ENCODE measurements at places on chromosomes 12 and 14. TPM values are rescaled to one million over a fixed set of nuclear protein-coding genes. Genes with fewer than 3 reads are reported as not detected.

GRCh38 chr12:112607427-112607826 is 184.1 kb upstream of the RPH3A start:
- DNase-seq, result no peak

DNA sequence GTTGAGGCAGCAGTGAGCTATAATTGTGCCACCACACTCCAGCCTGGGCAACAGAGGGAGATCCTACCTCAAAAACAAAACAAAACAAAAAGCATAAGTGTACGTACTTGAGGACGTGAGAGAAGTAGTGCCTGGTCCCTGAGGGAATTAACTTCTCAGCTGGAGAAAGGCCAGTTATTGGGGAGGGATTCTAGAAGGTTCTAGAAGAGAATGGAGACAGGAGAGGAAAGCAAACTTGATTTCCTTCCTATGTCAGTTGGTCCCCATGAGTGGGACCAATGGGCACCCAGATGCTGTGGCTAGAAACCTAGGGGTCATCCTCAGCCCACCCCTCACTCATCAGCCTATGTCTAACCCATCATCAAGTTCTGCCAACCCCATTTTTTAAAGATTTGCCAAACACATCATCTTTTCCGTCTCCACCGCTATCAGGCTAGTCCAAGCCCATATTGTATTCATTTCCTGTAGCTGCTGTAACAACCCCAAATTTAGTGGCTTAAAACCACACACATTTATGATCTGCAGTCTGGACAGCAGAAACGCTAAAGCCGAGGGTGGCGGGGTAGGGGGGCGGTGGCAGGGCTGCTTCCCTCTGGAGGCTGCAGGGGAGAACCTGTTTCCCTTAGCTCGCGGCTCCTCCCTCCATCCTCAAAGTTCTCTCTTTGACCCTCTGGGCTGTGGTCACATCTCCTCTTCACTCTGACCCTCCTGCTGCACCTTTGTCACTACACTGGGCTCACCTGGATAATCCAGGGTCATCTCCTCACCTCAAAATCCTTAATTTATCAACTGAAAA is 7.2 kb upstream of the RBM19 start:
- DNase-seq, result no peak

CTSG gene
- not detected for total RNA-seq

EIF2S3B gene
- total RNA-seq, result 0.18 TPM

CD27 gene
- 0.23 TPM for total RNA-seq

GRCh38 chr12:3084742-3085141 is 7.6 kb downstream of the TSPAN9 start:
- no peak for DNase-seq

HOXC6 gene
- total RNA-seq, result 1.6 TPM

GRCh38 chr12:54932691-54933090 is 51.9 kb downstream of the TESPA1 start:
- peak; percentile 10 for DNase-seq

DNA sequence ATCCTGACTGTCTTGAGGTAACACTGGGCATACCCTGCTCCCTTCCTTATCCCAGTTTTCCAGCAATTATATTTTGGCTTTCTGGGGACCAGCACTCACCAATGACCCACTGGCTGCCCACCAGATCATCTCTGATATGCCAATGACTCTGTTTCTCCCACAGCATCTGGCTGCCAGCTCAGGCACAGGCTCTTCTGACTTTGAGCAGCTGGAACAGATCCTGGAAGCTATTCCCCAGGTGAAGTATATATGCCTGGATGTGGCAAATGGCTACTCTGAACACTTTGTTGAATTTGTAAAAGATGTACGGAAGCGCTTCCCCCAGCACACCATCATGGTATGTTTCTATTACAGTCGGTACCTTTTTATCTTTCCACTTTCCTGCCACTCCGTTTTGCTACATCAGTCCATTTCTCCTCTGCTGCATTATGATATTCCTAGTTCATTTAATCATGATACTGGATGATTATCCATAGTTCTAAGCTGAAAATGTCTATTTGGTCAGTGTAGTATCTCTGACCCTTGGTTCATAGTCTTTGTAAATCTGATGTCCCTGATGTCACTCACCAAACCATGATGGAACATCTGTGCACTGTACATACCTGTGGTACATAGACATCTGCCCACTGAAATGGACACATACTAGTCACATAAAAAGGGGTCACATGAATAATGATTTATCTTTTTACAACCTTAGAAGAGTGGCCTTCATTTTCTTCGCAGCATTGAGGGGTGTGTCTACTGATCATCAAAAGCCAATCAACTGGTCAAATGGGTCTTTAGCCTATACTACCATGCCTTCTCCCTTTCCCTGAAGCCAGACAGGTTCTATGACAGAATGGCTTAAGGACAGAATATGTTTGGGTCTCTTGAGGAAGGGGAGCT is 3.3 kb downstream of the GMPR2 start:
- DNase-seq, result no peak

E2F7 gene
- total RNA-seq, result 10.5 TPM

GRCh38 chr12:121649819-121650353 is 19.6 kb downstream of the MORN3 start:
- no peak for DNase-seq

OTOGL gene
- total RNA-seq, result 0.18 TPM

ADAMTS20 gene
- not detected for total RNA-seq

GRCh38 chr12:4134448-4135263 is 138.9 kb upstream of the CCND2 start:
- DNase-seq, result no peak

MAP1LC3B2 gene
- 0.73 TPM for total RNA-seq

DENR gene
- total RNA-seq, result 30.8 TPM

PLCZ1 gene
- total RNA-seq, result not detected

FZD10 gene
- total RNA-seq, result not detected

- peak; percentile 99 for DNase-seq
Measured at GRCh38 chr12:56636675-56637540, 6.8 kb upstream of the BAZ2A start.

All from HT-29 (cell line).